CD4-positive, alpha-beta T cell (primary cell): ENCODE measurements at places on chromosomes 12 and 14. TPM values are rescaled to one million over a fixed set of nuclear protein-coding genes. Genes with fewer than 3 reads are reported as not detected.
A peak's percentile ranks its signal among the peaks of the same experiment; 100 is the strongest.

C12orf50 gene
- 0.17 TPM for total RNA-seq

C14orf132 gene
- total RNA-seq, result 2.4 TPM

GRCh38 chr12:106434526-106434925 lies 77.0 kb downstream of the POLR3B start:
- no peak for DNase-seq

DNA sequence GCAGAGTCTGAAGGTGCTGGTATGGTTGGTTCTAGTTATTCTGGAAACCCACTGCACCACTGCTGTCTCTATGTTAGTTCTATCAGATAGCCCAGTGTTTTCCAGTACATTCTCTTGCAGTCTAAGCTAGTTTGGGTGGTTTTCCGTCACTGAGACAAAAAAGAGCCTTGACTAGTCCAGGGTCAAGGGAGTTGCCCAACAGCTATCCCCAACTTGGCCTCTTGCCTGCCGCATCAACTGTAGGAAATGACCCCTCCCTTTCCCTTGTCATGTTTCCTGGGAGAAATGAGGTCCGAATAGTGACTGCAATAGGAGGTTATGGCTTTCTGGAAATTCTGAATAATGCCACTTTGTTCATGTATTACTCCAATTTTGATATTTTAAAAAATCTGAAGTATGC lies 160.4 kb downstream of the EFCAB11 start:
- DNase-seq, result no peak

GRCh38 chr12:83850531-83850930 lies 1062.1 kb downstream of the SLC6A15 start:
- no peak for DNase-seq

DNA sequence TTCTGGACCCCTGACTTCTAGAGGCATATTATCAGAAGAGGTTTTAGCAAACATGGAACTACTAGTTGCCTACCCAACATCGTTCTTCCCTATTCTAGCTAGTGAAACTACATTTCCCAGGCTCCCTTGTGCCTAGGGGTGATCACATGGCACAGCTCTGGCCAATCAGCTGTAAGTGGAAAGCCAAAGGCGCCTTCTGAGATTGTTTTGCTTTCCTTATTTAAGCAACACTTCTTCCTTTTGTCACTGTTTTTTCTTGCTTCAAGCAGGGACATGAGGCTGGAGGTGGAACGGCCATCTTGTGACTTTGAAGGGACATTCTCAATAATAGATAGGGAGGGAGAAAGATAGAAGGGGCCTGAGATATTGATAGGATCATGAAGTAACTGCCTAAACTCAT lies 136.7 kb downstream of the ZNF664 start:
- DNase-seq, result no peak

GRCh38 chr12:14774074-14774905 lies 29.0 kb downstream of the WBP11 start:
- DNase-seq, result peak; percentile 84

DNA sequence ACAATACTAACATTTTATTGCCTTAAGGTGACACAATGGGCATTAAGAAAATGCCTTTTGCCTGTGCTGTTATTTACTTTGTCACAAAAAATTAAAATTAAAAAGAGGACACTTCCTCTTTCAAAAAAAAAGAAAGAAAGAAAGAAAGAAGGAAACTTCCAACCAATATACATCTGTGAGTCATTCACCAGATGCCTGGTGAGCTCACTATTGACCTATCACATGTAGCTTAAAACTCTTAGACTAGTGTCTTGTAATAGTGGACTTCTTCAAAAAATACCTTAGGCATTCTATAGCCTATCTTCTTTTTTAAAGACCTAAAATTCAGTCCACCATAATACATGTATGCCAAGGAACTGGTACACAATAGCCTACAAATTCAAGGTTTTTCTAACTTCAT lies 4.9 kb upstream of the SOX5 start:
- DNase-seq, result no peak

DNA sequence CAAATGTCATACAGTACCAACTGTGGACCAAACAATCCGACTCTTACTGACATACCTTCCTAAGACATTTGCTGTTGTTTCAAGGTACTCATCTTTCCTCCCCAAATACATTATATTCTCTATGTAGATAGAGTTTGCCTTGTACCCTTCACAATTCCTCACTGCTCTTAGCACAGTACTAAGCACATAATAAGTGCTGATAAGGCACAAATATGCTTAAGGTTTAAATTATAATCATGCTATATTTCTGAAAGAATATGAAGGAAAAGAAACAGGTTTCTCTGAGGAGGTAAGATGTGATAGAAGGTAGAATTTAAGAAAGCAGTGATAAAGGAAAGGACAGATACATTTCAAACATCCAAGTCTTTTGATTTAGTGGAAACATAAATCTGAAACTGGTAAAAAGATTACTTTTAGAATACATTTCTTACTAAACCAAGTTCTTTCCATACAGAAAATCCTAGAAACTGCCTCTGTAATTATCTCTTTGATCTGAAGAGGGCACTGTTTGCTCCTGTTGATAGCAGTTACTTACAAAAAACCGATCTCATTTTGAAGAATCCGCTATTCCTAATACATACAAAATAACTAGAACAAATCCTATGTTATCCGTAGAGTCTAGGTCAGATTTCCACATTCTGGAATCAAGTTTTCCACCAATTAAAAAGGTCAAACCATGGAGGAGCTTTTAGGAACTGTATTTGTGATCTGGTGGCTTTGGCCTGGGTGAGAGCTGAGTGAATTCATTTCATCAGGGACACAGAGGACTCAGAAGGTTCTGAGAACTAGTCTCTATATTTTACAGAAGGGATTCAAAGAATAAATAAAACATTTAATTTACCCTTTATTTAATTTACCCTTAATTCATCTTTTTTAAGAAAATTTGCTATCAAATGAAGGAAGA lies 311.9 kb downstream of the DAD1 start:
- no peak for DNase-seq
